Left ventricle myocardium superior (tissue), 1 donor: ENCODE measurements at places on chromosomes 11 and 22.
A peak's percentile ranks its signal among the peaks of the same experiment; 100 is the strongest.

GRCh38 chr11:96151501-96151900 is 191.5 kb downstream of the MAML2 start:
- DNase-seq = no peak

DNA sequence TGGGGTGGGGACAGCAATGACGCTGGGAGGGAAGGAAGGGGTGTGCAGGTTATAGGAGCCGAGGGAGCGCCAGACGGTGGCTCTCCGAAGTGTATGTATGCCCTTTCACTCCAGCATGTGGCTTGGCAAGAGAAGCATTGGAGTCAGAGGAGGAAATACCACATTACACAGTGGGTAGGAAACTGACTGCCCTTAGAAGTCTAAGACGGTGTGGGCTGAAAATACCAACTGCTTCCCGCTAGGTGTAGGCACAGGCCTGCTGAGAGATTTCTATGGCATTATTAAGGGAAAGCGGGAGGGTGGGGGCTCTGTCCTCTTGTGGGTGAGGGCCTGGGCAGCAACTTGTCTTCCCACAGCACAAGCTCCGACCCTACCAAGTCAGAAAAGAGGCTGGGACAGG is 44.7 kb downstream of the CACNG2 start:
- DNase-seq = no peak

DNA sequence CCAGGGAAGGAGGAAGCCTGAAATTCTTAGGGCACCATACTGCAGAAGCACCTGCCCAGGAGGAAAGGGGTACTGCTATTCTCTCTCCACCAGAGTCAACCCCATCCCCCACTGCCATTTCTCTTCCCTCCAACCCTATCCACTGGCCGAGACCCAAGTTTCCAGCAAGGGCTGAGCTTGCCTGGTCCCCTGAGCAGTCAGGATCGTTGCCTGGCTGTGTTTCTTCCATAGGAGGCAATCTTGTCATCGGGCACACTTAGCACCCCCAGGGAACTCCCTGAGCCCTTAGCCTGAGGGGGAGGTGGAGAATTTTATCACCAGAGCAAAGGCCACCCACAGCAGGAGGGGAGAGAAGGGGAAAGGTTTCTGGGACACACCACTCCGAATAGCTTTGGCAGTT is 115.8 kb upstream of the NECTIN1 start:
- peak; percentile 59 for DNase-seq

DNA sequence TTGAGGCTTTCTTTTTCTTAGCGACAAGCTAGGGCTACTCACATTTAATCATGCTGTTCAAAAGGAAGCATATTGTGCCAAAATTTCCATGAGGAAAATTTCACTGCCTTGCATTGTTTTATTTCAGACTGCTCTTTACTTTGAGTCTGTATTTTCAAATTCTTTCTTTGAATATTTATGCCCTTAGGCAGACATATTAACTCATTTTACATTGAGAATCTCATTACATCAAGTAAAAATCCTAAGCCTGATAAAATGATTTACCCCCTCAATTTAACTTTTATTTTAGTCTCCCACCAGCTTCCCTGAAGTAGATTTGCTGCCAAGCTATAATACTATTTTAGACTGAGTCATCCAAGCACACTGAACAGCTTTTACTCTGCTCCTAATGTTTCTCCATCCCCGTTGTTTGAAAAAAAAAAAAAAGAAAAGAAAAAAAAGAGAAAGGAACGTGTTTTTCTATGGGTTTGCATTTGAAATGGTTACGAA is 189.3 kb upstream of the MTMR2 start:
- no peak for DNase-seq

- DNase-seq = no peak
Observed at GRCh38 chr11:62850911-62851806, 11.8 kb upstream of the WDR74 start.

GRCh38 chr11:45053736-45054446 is 92.5 kb upstream of the PRDM11 start:
- DNase-seq = no peak

GRCh38 chr22:23058063-23058462 is 12.3 kb upstream of the GNAZ start:
- peak; percentile 7 for DNase-seq

- no peak for DNase-seq
Observed at GRCh38 chr22:17130199-17130598, 9.0 kb upstream of the TMEM121B start.

DNA sequence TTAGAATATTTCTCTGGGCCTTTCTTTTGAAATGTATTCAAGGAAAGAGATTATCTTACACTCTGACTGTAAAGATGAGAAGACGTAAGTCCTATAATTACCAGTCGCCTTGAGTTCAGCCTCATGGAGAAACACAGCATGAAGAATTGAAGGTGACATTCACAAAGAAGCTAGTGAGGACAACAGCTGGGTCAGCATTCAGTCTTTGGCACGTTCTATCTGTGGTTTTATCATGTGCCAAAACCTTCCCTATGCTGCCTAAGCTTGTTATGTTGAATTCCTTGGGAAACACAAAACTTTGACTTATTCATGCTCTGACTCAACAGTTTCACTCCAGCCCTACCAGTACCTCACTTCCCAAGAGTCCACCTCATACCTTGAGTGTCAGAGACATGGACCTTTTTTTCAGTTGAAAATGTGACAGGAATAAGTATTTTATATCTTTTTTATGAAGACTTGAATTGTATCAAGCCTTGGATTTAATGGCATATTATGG is 198.8 kb upstream of the KIRREL3 start:
- DNase-seq = no peak

- no peak for DNase-seq
Observed at GRCh38 chr11:108112057-108112456, 9.3 kb upstream of the ACAT1 start.

GRCh38 chr11:88538098-88538497 is 200.6 kb upstream of the CTSC start:
- no peak for DNase-seq

DNA sequence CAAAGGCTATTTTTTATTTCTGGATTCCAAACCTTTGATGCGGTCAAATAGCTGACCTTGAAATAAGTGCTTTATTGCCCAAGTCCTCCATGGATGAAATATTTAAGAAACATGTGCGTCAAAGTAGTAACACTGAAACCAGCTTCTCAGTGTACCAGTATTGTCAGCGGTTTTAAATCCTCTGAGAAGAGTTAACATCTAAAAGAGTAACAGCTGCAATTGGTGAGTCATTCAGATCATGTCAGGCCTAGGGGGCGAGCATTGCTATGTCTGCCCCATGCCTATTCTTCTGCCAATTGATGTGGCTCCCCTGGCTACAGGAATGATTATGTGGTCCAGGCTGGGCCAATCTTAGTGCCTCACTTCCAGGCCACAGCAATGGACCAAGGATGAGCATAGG is 263.3 kb upstream of the SORL1-AS1 start:
- DNase-seq = no peak

- DNase-seq = no peak
Observed at GRCh38 chr22:43006016-43006505, 8.9 kb downstream of the PACSIN2 start.

GRCh38 chr11:46378811-46379481 is 2.5 kb upstream of the MDK start:
- DNase-seq = no peak

- DNase-seq = no peak
Observed at GRCh38 chr22:32271389-32271788, 16.2 kb upstream of the SLC5A4 start.

DNA sequence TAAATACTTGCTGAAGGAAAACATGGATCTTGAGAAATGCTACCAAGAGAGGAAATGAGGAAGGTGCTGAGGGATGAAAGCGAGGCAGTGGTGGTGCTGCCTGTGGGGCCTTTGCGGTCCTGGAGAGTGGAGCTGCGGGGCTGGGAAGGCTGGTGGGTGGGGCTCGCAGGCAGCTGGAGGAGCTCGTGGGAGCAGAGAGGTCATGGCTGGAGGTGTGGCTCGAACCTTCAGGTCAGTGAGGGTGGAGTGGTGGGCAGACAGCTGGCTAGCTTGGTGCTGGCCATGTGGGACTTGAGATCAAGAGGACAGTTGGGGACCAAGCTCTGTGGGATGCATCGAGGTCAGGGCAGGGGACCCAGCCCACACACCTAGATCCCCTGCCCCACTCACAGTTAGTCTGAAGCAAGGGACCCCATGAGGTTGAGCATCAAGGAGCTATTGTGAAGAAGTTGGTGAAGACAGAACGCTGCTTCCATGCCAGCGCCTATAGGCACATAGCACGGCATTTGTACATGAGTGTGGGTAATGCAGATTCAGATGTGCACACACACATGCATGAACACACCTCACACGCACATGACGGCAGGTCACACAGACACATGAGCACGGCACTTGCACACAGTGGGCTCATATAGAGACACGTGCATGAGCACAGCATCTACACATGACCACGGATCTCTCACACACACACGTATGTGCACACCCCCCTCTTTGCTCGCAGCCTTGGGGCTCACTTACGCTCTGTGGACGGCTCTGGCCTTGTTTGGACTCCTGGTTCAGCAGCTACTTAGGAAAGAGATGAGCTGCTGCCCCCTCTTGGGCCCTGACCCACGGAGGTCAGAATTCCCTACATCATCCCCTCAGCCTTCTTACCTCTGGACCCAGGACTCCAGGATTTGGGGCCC is 30.4 kb downstream of the SHANK3 start:
- DNase-seq = no peak

GRCh38 chr11:10898003-10898762 is 40.3 kb upstream of the ZBED5 start:
- DNase-seq = no peak

DNA sequence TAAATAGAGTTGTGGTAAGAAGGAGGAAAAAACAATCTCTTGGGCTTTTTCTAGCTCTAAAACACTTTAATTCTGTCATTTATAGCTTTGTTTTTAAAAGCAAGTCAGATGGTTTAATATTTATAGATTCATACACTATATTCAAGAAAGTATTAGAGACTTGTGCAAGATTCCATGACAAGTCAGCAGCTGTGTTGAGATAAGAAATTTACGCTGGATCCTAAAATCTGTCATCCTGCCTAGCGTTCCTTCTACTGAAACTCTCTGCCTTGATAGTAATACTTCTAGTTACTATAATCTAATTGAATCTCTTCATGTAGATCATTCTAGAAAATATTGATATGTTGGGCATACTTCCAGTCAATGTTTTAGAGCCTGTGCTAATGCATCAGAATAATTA is 721.8 kb downstream of the CNTN5 start:
- DNase-seq = no peak

DNA sequence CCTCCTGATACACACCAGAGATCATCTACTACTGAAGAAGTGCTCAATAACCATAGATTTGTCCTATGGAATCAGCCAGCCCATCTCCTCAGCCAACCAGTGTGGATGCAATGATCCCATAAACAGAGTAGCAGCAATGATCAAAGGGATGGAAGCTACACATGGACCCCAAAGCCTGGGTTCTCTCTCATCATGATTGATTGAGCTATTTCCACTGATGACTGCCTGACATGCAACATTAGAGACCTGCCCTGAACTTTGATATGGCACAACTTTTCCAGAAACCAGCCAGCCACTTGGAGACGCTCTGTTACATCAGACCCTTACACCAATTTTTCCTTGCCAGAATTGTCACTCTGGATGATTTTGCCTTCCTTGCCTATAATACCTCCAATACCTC is 471.6 kb downstream of the BUD13 start:
- DNase-seq = no peak

DNA sequence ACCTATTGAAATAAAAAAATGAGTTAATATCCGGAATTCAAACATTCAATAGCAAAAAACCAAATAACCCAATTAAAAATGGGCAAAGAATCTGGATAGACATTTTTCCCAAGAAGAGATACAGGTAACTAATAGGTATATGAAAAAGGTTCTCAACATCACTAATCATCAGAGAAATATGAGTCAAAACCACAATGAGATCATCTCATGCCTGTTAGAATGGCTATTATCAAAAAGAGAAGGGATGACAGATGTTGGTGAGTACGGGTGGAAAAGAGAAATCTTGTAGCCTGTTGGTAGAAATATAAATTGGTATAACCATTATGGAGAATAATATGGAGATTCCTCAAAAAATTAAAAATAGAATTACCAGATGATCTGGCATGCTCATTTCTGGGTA is 26.9 kb upstream of the OR6M1 start:
- DNase-seq = no peak

DNA sequence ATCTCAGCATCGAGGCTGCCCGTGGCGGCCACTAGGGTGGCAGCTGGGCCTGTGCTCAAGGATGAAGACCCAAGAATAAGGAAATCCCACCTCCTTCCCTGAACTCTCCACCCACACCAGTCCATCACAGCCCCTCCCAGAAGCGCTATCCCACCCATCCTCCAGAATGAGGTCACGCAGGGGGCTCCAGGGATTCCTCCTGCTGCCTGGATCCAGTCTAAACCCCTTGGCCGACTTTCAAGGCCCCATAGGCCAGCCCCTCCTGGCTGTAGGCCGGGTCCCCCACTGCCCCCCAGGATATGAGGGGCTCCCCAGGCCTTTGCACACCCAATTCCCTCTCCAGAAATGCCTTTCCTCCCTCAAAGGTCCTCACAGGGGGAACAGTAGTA is 19.0 kb upstream of the SCGB1A1 start:
- peak; percentile 49 for DNase-seq

DNA sequence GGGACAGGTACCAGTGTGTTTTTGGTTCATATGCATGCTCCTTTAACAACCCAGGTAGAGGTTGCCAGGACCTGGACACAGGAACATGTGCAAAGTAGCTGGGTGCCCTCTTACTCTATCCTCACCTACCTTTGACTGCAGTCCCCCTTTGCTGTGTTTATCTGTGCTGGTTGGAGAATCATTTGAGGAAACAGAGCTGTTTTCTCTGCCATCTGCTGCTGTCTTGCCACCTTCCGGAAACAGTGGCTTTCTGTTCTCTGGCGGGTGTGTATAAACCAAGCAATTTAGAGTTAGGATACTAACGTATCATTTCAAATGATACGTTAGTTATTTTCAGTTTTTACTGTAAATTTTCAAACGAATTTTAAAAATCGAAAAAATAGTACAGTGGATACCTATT is 171.9 kb upstream of the TTC12 start:
- DNase-seq = no peak

GRCh38 chr11:14029440-14029839 is 66.9 kb downstream of the SPON1 start:
- DNase-seq = no peak

DNA sequence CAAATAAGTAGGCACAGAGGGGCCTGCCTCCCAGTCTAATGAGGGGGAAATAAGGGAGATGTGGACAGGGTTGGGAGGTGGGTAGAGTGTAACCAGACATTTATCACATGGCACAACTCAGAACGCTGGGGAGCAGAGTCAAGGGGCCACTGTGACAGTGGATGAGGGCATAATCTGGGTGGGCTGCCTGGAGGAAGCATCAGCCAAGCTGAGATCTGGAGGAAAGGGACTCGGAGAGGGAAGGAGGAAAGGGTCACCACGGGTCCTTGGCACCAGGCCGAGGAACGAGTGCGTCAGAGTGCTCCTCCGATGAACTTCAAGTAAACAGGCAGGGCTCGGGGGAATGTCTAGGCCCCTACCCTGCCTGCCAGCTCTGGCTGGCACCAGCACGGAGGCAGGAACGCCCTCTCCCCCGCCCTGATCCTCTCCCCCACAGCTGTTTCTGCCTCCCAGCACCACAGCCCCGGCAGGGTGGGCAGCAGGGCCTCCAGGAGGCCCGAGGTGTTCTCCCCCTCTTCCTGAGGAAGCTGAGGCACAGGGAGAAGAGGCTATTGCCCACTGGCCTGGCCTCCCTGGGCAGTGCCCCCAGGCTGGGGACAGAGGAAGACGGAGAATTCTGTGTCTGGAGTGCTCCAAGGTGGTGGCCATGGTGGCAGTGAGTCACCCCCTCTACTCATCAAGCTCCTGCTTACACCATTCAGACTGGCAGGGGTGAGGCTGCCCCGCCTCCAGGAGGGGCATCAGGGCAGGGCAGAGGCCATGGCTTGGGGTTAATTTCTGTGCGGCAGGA is 4.2 kb downstream of the ALDH3B1 start:
- DNase-seq = no peak
